ENCODE measurements at places on chromosomes 13 and 19.

DNA sequence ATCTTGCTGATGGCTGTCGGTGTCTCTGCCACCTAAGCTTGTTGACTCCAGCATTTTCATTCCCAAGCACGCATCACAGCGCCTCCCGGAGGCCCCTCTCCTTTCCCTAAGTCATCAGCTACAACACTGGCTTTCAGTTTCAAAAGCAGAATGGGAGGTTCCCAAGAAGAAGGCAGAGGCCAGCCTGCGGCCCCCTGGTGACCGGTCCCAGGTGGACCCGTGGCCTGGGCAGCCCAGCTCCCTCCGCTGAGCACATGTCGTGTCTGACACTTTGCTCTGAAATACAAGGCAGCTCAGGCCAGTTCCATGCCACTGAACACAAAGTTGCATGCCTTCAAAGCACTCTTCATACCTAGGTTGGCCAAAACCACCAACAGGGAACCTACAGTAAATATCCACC, 8.5 kb downstream of the MLLT1 start:
- no peak for DNase-seq

DNA sequence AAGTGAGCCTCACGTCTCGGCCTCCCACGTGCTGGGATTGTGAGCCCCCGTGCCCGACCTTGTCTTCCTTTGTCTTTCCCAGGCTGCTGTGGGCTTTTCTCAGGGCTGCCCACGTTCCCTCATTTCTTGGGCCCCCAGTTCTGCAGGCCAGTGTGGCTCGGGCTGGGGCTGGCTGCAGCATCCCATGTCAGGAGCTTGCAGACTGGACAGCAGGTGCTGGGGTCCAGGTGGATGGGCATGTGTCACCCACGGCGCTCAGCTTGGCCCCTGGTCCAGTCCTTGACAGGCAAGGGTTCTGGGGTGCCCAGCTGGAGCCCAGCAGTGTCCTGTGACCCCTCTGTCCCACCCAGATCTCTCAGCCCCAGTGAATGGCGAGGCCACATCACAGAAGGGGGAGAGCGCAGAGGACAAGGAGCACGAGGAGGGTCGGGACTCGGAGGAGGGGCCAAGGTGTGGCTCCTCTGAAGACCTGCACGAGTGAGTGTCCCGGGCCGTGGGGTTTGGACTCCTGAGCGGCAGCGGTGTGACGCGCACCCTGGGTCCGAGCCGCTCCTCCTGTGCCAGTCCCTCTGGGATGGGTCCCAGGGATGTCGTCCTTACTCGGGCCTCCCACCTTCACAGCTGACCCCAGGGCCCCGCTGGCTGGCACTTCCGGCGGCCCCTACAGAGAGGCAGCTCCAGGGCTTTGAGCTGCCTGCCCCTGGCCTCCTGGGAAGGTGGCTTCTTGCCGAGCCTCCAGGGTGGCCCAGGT, 17.3 kb downstream of the PLIN4 start:
- no peak for DNase-seq

DNA sequence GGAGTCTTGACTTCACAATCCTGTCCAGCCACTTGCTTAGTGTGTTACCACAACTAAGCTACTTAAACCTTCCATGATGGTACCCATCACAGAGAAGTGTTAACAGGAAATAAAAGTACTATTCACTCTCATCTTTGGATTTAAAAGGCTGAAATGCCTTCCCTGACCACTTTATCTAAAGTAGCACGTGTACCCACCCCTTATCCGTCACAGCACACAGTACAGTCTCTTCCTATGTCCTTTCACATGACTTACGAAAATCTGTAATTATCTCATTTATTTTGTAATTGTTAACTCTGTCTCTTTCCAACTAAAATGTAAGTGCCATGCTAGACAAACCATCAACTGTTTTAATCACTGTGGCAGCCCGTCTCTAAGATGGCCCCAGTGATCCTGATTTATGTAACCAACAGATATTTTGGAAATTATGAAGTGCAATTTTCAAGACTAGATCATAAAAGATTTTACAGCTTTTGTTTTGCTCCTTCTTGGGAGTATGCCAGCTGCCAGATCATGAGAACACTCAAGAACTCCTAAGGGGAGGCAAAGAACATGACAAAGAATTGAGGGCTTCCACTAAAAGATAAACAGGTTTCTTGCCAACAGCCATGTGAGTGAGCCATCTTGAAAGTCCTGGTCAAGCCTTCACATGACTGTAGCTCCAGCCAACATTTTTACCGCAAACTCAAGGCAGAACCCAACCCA, 44.9 kb downstream of the DIAPH3 start:
- no peak for DNase-seq

DNA sequence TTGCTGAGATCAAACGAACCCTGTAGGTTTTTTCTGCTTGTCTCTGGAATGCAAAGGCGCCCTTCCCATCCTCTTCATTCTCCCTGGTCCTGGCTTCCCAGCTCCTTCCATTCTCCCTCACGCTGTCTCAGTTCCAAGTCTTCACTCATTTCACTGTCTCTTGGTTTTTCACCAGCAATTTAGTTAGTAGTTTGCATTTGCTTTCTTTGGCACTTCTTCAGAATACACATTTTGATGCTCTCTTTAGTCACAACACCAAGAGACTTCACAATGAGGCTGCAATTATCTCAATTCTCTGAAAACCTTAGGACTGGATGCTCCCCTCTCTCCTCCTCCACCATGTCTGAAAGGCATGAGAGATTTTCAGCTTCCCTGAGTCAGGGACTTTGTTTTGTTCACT, 470.7 kb downstream of the FGF14 start:
- no peak for DNase-seq

DNA sequence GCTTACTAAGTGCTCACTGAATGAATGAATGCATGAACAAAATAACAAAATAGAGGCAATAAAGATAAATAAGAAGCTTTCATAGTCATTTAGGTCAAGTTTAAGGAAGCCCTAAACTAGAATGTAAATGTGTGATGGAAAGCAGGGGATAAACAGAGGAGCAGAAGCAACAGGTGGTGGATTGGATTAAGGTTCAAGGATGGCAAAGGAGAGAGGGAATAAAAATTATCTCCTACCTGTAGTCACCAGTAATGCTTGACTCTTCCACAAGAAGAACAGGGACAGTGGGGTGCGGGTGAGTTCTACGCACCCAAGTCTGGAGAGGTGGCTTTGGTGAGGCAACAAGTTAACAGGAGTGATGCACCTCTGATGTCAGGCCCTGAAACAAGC, 212.4 kb downstream of the ZIC5 start:
- DNase-seq, result no peak

- DNase-seq, result no peak
Observed at GRCh38 chr19:41219924-41220567, 1.0 kb downstream of the AXL start.

GRCh38 chr13:62320129-62321108, 904.8 kb upstream of the PCDH20 start:
- DNase-seq, result peak; percentile 25

GRCh38 chr19:10983026-10983425, 22.2 kb downstream of the SMARCA4 start:
- DNase-seq, result no peak

DNA sequence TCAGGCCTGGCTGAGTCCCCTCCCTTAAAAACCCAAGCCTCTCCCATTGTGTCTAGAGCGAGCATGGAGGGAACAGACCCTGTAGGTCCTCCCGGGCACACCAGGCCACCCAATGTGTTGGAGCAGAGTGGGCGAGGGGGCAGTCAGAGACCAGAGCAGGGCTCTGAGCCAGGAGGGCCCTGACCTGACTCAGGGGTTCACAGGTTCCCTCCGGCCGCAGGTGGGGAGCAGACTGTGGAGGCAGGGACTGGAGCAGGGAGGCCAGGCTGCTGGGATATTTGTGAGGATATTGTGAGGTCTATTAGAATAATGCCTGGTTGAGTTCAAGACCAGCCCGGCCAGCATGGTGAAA, 1.6 kb upstream of the TYROBP start:
- DNase-seq, result no peak

DNA sequence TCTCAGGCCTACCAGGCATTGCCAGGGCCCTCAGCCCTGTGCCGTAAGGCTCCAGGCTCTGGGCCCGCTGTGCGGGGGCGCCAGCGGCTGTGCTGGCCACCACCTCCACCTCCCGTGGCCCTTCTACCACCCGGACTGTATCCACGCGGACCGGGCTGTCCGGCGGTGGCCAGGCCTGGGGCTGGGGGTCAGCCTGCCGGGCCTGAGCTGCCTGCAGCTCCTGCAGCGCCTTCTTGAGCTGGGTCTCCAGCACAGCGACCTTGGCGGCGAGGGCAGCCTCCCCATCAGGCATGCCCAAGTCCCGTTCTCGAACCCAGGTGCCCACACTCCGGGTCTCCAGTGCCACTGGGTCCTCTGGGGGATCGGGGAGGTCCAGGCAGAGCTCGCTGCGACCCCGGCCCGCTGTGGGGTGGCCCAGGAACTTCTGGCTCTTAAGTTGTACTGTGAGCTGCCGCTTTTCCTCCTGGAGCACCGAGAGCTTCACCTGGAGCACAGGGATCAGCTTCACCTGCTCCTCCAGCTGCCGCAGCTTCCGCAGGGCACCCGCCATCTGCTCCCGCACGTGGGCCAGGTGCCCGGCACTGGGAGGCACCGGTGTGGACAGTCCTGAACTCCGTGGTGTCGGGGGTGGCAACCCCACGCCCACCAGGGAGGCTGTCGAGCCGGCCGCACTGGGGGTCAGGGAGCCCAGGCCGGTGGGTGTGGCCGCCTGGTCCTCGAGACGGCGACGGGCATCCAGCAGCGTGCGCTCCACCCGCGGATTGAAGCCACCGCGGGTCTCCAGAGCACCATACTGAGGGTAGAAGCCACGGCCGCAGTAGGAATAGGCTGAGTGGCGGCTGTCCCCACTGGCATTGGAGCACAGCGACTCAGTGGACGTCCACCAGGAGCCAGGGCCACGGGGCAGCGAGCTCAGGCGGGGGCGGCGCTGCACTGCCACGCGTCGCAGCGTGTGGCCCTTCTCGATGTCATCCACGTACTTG, 4.1 kb downstream of the KANK2 start:
- DNase-seq, result no peak

GRCh38 chr19:1252821-1253513, 4.6 kb downstream of the MIDN start:
- peak; percentile 76 for DNase-seq

DNA sequence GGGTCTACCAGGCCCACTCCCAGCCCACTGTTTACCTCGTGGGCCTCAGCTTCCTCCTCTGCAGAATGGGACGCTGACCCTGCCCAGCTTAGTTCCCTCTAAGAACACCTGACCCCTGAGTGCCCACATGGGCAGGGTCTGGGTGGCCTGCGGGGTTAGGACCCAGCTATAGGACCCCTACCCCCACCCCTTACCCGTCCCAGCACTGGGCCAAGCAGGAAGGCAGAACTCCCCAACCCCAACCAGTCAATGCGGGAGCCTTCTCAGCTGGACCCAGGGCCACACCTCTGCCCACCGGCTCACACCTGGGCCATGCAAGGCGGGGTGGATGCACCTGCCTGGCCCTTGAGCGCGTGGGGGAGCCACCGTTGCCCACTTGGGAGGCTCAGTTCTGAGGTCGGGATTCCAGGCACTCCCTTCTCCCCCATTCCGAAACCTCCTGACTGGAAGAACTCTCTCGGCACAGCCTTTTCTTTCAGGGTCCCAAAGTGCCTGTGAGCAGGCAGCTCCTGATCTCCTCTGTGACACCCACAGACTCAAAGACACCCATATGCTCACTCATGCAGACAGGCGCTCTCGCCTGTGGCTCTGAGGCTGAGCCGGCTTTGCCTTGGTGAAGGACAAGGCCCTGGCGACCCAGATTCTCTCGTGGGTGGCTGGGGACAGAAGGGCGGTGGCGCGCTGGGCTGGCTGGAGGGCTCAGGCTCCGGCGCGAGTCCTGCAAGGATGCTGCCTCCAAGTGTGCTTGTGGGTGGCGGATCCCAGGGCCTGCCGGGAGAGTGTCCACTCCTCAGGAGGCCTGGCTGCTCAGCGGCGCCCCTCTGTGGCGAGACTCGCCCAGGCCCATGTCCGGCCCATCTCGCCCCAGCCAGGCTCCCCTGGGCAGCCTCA, 27.9 kb upstream of the PARP4 start:
- DNase-seq, result no peak

DNA sequence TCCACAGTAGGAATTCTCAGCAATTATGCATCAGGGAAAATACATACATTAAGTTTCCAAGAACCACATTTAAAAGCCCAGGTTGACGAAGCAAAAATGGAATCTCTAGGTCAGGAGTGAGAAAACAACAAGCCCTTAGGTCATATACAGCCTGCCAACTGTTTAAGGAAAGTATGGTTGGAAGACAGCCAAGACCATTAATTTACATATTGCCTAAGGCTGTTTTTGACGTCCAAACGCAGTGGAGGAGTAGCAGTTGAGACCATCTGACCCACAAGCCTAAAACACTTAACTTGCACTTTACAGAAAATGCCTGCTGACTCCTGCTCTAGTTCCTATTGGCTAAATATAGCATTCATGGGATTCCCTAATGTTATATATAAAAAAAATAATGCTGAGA, 299.0 kb downstream of the ITGBL1 start:
- no peak for DNase-seq

GRCh38 chr13:72696579-72696978, 30.9 kb downstream of the MZT1 start:
- DNase-seq, result no peak

- no peak for DNase-seq
Observed at GRCh38 chr19:29090783-29091526, 122.0 kb downstream of the UQCRFS1 start.

GRCh38 chr19:15432629-15433518, 14.1 kb upstream of the AKAP8L start:
- peak; percentile 95 for DNase-seq

- no peak for DNase-seq
Observed at GRCh38 chr19:29454109-29454508, 71.7 kb upstream of the VSTM2B start.

- no peak for DNase-seq
Observed at GRCh38 chr13:106473154-106473553, 62.3 kb downstream of the EFNB2 start.

DNA sequence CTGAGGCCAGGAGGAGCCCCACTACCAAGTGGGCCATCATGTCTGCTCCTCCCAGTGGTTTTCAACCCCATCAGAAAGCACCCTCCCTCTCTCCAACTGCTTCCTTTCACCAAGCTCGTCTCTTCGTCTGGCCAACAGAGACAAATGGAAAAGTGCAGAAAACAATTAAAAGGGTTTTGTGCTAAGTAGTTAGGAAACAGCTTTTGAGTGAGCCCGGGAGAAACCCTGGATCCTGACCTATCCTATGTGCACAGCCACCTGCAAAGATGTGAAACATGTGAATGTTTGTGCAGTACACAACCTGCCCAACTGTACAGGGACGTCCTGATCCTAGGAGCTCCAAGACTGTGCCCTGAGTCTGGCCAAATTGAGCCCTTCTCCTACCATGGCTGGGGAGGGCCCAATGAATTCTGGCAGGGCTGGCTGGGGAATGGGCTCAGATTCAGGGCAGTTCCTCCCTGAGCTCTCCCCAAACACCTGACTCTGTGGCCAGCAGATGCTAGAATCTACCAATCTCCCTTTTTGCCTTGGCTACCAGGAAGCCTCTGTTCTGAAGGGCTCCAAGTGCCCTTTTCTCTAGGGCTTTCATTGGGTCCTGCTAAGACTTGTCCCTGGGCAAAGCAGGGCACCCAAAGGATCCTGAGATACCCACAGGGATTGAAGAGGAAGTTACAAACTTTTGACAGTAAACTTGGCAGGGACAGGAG, 7.9 kb downstream of the TLE5 start:
- no peak for DNase-seq

- DNase-seq, result no peak
Observed at GRCh38 chr13:97726664-97727280, 226.7 kb upstream of the IPO5 start.
